ENCODE measurements at places on chromosomes 3 and 15. TPM values are rescaled to one million over a fixed set of nuclear protein-coding genes. Genes with fewer than 3 reads are reported as not detected.

INO80 gene
- 28.2 TPM for total RNA-seq

DNA sequence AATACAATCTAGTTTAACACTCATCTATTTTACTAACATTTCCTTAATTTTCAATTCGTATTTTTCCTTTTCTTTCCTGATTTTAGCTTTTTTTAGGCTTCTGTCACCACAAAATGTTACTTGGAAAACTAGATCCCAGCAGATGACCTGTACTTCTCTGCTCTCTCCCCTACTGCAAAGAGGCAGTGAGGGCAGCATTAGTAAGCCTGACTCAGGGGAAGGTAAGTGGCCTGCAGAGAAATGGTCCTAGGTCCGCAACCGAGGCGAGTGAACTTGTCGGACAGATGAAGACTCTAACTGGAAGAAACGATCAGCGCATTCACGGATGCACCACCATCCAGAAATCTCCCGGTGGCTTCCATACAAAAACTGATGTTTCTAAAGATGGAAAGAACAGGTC is 20.4 kb downstream of the TMEM43 start:
- no peak for DNase-seq

- no peak for DNase-seq
These were observed 39.5 kb downstream of the TMEM108 start for GRCh38 chr3:133077688-133078087.

- DNase-seq = no peak
These were observed 3.7 kb downstream of the FSTL1 start for GRCh38 chr3:120446891-120447668.

GRCh38 chr3:141178551-141178950 is 53.1 kb upstream of the PXYLP1 start:
- no peak for DNase-seq
